ENCODE measurements at places on chromosomes 7 and 10.
A peak's percentile ranks its signal among the peaks of the same experiment; 100 is the strongest.

DNA sequence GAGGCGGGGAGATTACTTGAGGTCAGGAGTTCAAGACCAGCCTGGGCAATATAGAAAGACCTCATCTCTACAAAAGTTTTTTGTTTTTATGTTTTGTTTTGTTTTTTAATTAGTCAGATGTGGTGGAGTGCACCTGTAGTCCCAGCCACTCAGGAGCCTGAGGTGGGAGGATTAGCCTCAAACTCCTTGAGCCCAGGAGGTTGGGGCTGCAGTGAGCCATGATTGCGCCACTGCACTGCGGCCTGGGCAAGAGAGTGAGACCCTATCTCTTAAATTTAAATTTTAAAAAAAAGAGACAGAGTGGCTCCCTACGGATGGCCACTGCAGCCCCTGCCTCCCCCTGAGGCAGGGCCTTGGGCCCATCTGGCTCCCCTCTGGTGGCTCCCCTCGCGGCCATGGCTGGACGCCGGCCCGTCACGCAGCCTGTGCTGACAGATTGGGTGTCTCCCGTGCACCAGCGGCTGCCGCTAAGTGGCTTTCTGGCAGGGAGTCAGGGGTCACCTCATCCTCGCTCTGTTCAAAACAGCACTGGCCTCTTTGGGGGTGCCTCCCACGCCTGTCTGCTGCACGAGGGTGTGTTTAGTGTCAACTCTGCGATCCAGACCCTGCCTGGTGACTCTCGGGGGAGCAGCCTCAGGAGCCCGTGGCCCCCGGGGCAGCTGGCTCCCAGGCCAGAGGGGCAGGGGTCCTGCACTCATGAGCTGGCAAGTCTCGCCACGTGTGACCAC, 44.4 kb upstream of the ELN start:
- no peaks in the 10 kb centered on the region for H3K36me3 ChIP-seq
- DNase-seq: no peak
- H3K4me3 ChIP-seq: no peak overlapping the region
- H3K27ac ChIP-seq: no peak overlapping the region
- H3K4me1 ChIP-seq: no peaks in the 10 kb centered on the region

DNA sequence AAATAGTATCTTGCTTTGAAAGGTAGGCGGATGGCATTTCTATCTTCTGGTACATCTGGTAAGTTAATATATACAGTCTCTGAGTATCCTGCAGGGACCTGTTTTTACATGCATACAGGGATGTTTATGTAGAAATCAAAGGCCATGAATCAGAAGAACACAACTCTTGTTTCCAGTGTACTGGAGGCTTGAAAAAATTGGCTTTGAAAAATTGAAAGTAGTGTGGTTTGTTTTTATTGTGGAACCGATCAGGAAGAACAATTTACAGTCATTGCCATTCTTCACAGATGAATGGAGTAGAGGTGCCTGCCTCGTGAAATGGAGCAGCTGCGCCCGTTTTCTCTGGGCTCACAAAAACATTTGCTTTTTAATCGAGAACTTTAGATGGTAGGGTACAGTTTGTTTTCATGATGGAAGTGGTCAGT, 54.0 kb upstream of the RPA3 start:
- no peak for DNase-seq
- peak overlapping the region; percentile 62 for H3K4me3 ChIP-seq
- H3K36me3 ChIP-seq: no peaks in the 10 kb centered on the region
- no peaks in the 10 kb centered on the region for H3K27me3 ChIP-seq
- peaks cover 16% of the 10 kb centered on the region for H3K4me1 ChIP-seq

GRCh38 chr10:96496281-96496925, 17.3 kb downstream of the TLL2 start:
- DNase-seq: no peak
- peaks cover 4% of the 10 kb centered on the region for H3K27me3 ChIP-seq
- no peak overlapping the region for H3K27ac ChIP-seq

GRCh38 chr7:156827587-156828203, 65.3 kb downstream of the LMBR1 start:
- H3K4me1 ChIP-seq: no peaks in the 10 kb centered on the region
- no peak overlapping the region for H3K4me3 ChIP-seq
- DNase-seq: no peak
- H3K27me3 ChIP-seq: no peaks in the 10 kb centered on the region
- H3K36me3 ChIP-seq: peaks cover 1% of the 10 kb centered on the region

DNA sequence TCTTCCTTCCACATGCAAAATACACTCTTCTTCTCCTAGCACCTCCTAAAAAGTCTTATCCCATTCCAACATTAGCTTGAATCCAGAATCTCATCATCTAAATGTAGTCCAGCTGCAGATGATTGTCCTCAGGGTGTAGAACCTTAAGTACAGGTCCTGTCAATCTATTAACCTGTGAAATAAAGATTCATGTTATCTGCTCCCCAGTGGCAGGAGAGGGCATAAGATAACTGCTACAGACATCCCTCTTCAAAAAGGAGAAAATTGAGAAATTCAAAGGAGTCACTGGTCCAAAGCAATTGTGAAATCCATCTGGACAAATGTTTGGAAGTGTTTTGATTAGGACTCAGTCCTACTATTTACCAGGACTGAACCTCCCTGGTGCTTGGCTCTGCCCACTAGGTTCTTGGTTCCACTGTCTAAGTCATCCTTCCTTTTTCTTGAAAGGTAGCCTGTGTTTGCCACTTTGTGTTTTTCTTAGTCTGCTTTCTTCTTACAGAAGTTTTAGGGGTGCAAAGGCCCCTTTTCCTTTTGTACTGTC, 96.2 kb downstream of the ADD3 start:
- H3K27me3 ChIP-seq: no peaks in the 10 kb centered on the region
- peaks cover 17% of the 10 kb centered on the region for H3K4me1 ChIP-seq
- no peak overlapping the region for H3K4me3 ChIP-seq
- DNase-seq: no peak

DNA sequence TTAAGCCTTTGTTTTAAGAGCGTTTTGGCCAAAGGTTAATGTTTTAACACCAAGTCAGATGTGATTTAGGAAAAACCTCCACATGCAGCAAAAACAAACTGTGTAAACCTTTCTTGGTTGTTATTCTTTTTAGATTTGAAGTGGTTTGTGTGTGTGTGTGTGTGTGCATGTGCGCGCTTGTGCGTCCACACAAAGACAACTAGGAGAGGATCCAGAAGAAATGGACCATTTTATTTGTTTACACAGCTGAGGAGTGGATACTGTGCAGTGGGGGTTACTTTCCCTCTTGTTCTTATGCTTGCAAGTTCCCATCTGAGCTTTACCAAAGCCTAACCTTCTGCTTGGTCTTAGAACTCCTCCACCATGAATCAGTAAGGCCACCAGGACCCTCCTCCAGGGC, 20.0 kb downstream of the TCF7L2 start:
- H3K4me3 ChIP-seq: no peak overlapping the region
- no peaks in the 10 kb centered on the region for H3K36me3 ChIP-seq
- no peaks in the 10 kb centered on the region for H3K4me1 ChIP-seq

DNA sequence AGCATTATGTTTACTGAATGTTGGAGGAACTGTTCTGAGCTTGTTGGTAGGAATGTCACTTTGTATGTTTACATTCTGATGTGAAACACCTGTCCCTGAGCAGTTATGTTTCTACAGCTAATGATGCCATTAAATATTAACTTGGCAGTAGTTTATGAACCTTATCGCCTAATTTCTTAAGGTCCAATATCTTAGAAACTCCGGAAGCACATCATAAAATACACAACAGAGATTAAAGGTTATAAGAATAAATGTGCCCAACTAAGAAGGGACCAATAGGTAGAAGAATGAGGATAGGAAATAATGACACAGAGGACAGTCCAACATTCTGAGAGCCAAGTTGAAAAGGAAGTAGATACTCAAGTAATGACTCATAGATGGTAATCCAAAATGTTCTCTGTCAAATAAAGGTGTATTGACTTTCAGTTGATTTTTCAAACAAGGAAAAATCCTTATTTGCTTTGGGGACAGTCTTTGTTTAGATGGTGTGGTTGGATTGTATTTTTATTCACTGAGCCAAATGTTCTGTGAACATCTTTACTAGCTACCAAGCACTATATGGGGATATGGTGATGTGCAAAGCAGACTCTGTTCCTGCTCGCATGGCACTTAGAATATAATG, 31.9 kb downstream of the LCOR start:
- H3K36me3 ChIP-seq: peaks cover 21% of the 10 kb centered on the region
- H3K4me1 ChIP-seq: peaks cover 11% of the 10 kb centered on the region
- no peaks in the 10 kb centered on the region for H3K27me3 ChIP-seq

DNA sequence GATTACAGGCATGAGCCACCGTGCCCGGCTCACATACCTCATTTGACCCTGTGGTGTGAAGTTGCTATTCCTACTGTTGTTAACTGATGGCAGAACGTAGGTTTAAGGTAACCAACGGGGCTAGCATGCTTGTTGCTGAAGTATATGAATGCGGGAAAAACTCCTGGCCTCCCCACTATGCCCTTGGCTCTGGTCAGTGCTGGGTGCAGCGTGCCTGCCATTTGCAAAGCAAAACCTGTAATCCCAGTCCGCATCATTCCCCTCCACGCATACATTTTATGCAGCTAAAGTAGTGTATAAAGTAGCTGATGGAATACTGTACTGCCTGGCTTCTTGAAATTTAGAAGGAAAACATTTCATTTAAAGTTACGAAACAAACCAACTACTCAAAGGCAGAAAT, 273.3 kb downstream of the SDK1 start:
- no peaks in the 10 kb centered on the region for H3K4me1 ChIP-seq
- no peak for DNase-seq
- H3K27ac ChIP-seq: no peak overlapping the region
- H3K4me3 ChIP-seq: no peak overlapping the region
- no peaks in the 10 kb centered on the region for H3K36me3 ChIP-seq

GRCh38 chr10:62655337-62655994, 149.1 kb upstream of the ADO start:
- H3K27ac ChIP-seq: no peak overlapping the region
- no peaks in the 10 kb centered on the region for H3K27me3 ChIP-seq
- DNase-seq: peak; percentile 8
- peaks cover 5% of the 10 kb centered on the region for H3K4me1 ChIP-seq

GRCh38 chr10:70270952-70271351, 12.9 kb downstream of the NPFFR1 start:
- H3K4me1 ChIP-seq: peaks cover 28% of the 10 kb centered on the region
- H3K27ac ChIP-seq: no peak overlapping the region
- no peak overlapping the region for H3K4me3 ChIP-seq
- H3K27me3 ChIP-seq: no peaks in the 10 kb centered on the region
- H3K36me3 ChIP-seq: no peaks in the 10 kb centered on the region

DNA sequence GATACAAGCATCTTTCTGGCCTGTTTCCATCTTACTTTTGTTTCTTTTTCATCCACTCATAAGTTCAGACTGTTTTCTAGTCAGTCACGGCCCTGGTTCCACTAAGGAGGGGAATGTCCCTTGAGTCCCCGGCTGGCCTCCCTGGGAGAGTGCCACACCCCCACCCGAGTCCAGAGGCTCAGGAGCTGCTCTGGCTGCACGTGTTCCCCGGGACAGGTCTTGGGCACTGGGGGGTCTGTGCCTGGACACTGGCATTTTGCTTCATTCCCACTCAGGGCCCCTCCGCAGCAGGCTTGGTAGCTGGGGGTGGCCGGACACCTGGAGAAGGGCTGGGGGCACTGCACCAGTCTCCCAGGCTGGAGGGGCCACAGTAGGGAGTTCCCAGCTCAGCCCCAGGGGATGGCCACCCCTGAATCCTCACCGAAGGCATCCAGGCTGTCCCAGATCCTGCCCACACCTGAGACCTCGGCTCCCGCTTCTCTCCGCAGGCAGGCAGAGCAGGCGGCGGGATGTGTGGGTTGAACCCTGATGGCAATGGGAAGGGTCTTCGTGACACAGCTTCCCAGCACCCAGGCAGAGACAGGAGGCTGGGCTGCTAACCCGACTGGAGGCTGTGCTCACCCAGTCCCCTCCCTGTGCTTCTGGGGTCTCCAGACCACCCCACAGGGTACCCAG, 92.3 kb downstream of the BMS1 start:
- no peak overlapping the region for H3K4me3 ChIP-seq
- H3K36me3 ChIP-seq: no peaks in the 10 kb centered on the region

- no peak overlapping the region for H3K27ac ChIP-seq
- DNase-seq: no peak
These were observed 148.7 kb downstream of the BBS9 start for GRCh38 chr7:33278095-33278494.

DNA sequence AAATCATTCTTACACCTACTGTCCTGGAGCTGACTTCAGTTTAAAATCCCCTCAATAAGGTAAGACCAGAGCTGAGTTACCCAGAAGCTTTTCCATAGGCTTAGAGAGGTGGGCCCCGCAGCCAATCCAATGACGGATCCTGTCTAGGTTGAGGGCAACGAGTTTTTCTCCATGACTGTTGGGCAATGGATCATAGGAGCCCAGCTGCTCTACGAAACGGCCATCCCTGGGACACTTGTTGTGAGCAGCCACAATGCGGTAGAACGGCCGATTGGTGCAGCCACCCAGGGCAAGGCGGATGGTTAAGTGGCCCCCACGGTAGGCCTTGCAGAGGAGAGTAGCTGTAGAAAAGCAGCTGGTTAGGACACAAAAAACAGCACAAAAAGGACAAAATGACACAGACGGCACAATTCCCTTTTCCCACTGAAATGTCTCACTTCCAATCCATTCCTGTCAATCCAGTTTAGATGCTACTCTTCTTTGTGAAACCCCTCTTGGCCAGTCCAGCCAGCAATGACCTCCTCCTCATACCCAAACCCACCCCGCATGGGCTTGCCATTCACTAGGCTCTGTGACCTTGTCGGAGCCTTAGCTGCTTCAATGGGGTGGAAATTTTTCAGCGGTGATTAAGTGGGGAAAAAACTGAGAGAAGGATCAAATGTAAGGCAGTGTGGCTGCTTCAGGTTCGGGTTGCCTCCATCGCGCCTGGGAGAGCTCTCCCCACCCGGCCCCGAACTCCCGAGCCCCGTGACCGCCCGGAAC, 580 bp downstream of the MRPS16 start:
- H3K4me3 ChIP-seq: peak overlapping the region; percentile 99
- peaks cover 49% of the 10 kb centered on the region for H3K36me3 ChIP-seq
- H3K27ac ChIP-seq: peak overlapping the region; percentile 91
- peaks cover 39% of the 10 kb centered on the region for H3K4me1 ChIP-seq

DNA sequence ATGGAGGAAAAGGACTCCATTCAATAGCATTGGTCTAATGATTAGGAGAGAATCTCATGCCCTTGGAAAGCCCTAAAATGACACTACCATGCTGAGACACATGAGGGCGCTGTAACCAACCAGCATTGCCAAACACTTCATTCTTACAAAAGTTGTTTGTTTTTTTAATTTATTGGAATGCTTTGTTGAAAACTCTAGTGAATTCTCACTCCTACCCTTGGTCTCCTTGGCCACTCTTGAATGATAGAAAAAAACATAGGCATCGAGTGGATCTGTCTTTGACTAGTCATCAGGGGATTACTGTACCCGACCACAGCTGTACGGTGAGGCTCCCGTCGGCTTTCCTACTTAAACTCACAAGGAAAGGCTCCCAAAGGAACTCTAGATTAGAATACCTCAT, 29.3 kb upstream of the ADD3 start:
- H3K27ac ChIP-seq: no peak overlapping the region
- no peaks in the 10 kb centered on the region for H3K4me1 ChIP-seq
- H3K27me3 ChIP-seq: peaks cover 3% of the 10 kb centered on the region
- H3K36me3 ChIP-seq: no peaks in the 10 kb centered on the region
- peak; percentile 73 for DNase-seq

- H3K27ac ChIP-seq: no peak overlapping the region
- no peaks in the 10 kb centered on the region for H3K4me1 ChIP-seq
- H3K36me3 ChIP-seq: no peaks in the 10 kb centered on the region
- no peak for DNase-seq
These were observed 111.5 kb downstream of the SEMA3C start for GRCh38 chr7:80807166-80807900.

GRCh38 chr7:154332811-154333580, 280.8 kb downstream of the DPP6 start:
- H3K27ac ChIP-seq: no peak overlapping the region
- H3K4me3 ChIP-seq: no peak overlapping the region
- no peaks in the 10 kb centered on the region for H3K36me3 ChIP-seq
- no peaks in the 10 kb centered on the region for H3K4me1 ChIP-seq
- no peak for DNase-seq
